Fibroblast of skin of right quadriceps (primary cell): ENCODE measurements at places on chromosomes 12 and 14.
A peak's percentile ranks its signal among the peaks of the same experiment; 100 is the strongest.

GRCh38 chr14:70448633-70449340 lies 3.2 kb upstream of the ADAM21 start:
- no peak for DNase-seq

GRCh38 chr12:10307630-10308029 lies at the start of gene KLRD1:
Gene KLRD1, plus strand, starts transcription at chr12:10307870. Its CDS starts 208 bp downstream, at chr12:10308078.
- no peak for DNase-seq

DNA sequence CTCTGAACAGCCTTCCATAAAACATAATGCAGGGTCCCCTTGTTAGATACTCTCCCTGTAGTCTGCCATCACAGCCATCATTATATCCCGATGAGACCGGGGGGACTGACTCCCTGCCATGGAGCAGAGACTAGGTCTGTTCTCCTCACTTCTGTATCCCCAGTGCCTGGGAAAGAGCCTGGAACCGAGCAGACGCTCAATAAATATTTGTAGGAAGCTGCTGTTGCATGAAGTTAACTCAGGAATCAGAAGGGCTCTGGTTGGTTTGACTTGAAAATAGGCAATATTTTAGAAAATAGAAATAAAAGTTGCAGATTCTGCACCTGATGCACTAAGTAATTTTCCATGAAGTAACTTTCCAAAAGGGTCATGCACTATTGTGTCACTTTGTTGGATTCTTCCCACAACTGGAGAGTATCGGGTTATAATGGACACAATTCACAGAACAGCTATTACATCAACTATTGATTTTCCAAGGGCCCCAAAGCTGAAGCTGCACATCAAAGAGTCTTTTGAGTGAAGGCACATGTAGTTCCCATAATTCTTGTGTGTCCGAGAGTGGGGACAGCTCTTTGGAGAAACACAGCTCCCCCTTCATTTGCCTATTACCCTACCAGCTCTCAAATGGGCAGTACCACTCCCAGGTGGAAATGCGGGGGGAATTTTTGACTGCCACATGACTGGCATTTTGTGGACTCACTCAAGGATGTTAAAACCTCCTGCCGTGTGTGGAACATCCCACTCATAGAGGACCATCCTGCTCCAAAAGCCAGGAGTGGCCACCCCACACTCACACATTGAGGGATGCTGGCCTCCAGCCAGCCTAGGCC lies 18.8 kb downstream of the CLMN start:
- no peak for DNase-seq

DNA sequence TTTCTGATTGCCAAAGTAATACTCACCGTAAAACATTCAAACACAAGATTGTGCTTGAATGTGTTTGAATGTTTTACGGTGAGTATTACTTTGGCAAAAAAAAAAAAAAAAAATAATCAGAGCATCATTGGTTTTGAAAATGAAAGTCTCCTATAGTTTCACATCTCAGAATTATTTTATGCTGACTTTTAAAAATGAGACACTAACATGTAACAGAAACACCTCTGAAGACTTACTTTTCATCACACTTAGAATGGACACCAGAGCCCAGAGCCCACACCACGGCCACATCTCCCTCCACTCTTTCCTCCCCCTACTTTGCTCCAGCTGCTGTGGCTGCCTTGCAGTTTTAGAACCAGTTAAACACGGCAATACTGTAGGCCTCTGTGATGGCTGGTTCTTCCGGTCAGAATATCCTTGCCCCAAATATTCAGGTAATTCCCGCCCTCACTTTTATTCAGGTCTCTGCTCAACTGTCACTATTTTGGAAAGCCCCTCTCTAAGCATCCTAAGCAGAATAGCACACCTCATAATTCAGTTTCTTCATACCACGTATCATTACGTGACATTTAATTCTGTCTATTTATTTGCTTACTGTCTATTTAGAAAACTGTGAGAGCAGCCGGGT lies 138.9 kb upstream of the MAX start:
- DNase-seq, result no peak

GRCh38 chr12:104501660-104502059 lies 44.9 kb downstream of the CHST11 start:
- DNase-seq, result no peak

- peak; percentile 55 for DNase-seq
These were observed 8.3 kb downstream of the FMNL3 start for GRCh38 chr12:49698619-49699545.

DNA sequence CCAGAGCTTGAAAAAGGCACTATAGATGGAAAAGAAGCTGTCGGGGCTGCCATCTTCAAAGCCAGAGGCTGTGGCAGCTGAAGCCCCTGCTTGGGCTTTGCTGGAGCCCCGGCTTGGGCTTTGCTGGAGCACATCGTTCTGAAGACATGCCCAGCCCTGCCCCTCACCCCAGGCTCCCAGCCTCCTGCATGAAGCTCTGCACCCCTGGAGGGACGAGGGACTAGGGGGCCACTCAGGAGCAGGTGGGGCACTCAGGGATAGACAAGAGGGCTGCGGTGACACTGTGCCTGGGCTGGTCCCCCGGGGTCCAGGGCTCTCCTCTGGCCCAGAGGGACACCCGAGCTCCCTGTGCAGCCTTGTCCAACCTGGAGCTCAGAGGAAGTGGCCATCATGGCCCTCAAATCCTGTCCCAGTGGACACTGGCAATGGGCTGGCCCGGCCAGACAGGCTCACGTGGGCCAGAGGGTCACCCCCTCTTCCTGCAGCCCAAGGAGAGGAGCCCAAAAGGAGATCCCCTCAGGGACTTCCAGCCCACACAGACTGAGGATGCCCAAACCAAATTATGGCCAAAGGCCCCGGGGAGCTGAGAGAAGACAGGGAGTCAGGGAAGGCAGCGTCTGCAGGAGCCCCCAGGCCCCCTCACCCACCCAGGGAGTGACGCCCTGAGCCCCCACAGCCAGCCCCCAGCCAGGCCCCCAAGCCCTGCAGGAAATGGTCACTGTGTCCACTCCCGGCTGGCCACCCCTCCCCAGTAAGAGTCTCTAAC lies 23.1 kb upstream of the C14orf180 start:
- DNase-seq, result no peak

- no peak for DNase-seq
These were observed 109.5 kb downstream of the BTG1 start for GRCh38 chr12:92036061-92036620.

DNA sequence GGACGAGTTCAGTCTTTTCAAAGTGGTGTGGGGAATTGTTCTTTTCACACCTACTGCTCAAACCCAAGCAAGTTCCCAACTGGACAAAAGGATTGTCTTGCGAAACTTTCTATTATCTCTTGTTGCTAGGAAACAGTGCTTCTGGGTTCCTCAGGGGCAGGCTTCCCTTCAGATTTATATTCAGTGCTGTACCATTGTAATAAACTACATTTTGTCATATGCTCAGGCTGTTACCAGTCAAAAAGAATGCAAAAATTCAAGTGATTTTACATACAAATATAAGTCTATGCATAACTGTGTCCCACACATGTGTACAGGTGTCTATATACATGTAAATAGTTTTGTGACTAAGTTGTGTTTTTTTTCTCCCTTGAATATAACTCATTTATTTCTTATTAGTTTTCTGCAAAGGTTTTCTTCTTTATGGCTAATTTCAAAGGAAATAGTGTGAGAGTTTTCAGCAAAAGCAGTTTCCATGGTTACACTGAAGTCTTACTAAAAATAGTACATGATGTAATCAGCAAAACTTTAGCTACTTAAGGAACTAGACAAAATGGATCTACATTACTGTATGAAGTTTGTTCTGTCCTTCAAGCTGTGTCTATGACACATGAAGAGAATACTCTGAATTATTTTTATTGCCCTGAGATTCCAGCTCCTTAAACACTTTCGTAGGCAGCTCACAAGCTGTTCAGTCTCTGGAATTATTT lies 430.2 kb upstream of the TMPO start:
- DNase-seq, result no peak

GRCh38 chr12:118376089-118377020 lies at the start of gene SUDS3:
Gene SUDS3, plus strand, starts transcription at chr12:118376555. Its CDS starts 137 bp downstream, at chr12:118376692.
- peak; percentile 77 for DNase-seq

DNA sequence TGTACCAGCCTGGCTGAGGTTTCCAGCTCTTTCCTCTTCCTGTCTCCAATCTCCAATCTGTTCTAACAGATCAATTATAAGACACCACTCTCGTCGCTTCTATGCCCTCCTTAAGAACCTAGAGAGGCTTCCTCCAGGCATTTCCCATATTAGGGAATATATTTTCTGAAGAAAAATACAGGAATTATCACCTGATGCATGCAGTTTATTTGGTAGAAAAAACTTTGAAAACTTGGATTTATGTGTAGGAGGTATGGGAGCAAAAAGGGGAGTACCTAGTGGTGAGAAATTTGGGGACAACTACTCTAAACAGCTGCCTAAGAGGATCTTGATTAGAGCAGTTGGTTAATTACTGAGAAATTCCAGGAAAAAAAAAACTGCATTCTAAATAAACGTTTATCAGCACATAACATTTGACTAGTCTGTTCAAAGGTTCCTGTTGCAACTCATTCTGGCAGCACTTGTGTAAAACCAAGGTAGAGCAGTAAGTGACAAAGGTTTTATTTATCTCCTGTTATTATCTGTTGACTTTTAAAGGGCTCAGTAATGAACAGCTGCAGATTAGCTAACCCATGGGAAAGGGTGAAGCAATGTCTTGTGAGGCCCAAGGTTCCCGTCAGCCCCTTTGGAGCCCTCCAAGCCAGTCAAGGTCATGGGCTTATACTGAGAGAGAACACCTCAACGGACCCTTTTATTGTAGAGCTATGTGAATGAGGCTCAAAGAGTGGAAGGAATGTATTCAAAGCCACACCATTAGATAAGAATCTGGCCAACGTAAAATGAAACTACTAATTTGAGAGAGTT lies 36.4 kb upstream of the NR1H4 start:
- no peak for DNase-seq

- DNase-seq, result no peak
These were observed 30.5 kb downstream of the YLPM1 start for GRCh38 chr14:74793506-74794155.

GRCh38 chr12:20601668-20602280 lies 93.4 kb upstream of the SLCO1C1 start:
- peak; percentile 50 for DNase-seq

DNA sequence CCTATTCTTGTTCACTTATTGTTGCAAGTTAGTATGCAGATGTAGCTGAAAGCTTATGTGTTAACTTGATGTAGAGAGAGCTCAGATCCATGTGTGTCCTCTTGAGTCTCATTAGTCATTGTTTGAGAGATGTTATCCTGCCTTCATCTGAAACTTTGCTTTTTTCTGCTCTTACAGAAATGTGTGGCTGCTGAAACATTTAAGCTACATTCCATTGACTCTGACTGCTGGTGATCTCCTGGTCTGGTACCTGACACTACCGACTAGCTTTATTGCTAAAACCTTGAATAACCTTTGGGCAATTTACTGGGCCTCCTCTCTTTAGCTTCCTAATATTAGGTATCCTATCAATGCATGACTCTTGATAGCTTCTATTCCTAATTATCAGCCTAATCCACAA lies 705.6 kb upstream of the FOXG1 start:
- no peak for DNase-seq

GRCh38 chr12:130977046-130977742 lies 23.5 kb downstream of the ADGRD1 start:
- DNase-seq, result no peak

DNA sequence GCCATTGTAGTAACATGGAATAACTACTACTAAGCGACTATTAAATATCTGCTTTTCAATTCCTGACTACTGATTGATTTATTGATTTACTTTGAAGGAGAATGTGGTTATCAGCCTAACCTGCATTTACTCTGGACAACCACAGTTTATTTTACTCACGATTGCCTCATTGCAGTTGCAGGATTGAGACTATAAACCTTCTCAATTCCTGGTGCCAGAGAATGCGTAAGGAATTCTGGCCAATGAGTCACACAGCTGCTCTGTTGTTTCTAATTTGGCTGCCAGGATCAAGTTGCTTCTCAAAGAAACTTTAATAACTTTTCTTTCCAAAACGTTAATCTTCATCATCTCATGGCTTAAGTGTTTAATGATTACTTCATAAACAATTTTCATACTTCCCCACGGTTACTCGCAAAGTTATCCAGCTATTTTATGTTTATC lies 13.1 kb upstream of the TMTC1 start:
- DNase-seq, result peak; percentile 90

- no peak for DNase-seq
These were observed 11.4 kb upstream of the CALCOCO1 start for GRCh38 chr12:53738406-53739213.

DNA sequence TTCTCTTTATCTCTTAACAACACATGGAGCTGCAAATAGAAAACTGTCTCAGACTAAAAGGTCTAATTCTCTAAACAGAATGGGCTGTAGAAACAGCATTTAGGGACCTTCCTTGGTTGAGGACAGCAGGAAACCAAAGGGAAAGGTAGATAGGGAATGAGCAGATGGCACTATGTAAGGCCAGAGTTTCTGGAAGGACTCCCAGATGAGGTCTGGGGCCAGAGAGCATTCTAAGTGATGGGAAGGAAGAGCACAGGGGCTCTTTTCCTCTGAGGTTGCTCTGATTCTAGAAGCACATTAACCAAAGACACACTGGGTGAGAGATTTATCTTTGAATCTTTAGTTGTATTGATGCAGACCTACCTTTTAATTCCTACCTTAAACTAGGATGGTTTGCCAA lies 79.4 kb downstream of the TPH2 start:
- DNase-seq, result no peak

- no peak for DNase-seq
These were observed 65.1 kb upstream of the SLCO1B1 start for GRCh38 chr12:21065845-21066244.

DNA sequence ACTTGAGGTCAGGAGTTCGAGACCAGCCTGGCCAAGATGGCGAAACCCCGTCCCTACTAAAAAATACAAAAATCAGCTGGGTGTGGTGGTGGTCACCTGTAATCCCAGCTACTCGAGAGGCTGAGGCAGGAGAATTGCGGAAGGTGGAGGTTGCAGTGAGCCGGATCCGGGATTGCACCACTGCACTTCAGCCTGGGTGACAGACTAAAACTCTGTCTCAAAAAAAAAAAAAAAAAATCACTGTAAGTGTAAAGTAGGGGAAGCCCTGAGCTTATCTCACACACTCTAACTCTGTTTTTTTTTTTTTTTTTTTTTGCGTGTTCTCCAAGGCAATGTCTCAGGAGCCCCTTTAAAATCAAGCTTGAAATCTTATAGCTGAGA lies 421 bp upstream of the RBMS2 start:
- no peak for DNase-seq

DNA sequence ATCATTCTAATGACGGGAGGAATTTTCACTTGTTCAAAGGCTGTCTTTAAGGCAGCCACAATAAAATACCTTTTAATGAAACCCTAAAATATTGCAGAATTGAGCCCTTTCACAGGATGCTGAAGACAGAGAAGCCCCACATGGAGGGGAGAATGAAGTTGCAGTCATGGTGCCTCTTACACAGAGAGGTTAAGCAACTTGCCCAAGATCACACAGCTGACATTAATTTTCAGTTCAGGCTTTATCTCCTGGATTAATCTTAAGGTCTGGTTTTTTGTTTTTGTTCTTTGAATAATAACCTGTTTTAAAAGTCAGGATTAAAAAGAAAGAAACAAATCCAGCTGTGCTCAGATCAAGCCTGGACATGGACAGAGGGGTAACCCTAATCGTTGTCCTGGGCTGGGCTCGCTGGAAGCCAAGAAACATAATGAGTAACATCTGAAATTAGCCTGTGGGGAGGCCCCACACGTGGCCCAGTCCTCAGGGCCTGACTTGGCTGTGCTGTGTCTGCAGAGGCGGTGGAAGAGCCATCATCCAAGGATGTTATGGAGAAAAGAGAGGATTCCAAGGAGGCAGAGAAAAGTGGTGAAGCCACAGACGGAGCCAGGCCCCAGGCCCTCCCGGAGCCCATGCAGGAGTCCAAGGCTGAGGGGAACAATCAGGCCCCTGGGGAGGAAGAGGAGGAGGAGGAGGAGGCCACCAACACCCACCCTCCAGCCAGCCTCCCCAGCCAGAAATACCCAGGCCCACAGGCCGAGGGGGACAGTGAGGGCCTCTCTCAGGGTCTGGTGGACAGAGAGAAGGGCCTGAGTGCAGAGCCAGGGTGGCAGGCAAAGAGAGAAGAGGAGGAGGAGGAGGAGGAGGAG lies 8.0 kb downstream of the CHGA start:
- DNase-seq, result no peak
